ENCODE measurements at places on chromosomes 1 and 21.

GRCh38 chr1:174890024-174890423 lies 109.7 kb upstream of the CACYBP start:
- no peak for DNase-seq

- no peak for DNase-seq
Measured at GRCh38 chr1:109807822-109808680, 44.3 kb upstream of the EPS8L3 start.

DNA sequence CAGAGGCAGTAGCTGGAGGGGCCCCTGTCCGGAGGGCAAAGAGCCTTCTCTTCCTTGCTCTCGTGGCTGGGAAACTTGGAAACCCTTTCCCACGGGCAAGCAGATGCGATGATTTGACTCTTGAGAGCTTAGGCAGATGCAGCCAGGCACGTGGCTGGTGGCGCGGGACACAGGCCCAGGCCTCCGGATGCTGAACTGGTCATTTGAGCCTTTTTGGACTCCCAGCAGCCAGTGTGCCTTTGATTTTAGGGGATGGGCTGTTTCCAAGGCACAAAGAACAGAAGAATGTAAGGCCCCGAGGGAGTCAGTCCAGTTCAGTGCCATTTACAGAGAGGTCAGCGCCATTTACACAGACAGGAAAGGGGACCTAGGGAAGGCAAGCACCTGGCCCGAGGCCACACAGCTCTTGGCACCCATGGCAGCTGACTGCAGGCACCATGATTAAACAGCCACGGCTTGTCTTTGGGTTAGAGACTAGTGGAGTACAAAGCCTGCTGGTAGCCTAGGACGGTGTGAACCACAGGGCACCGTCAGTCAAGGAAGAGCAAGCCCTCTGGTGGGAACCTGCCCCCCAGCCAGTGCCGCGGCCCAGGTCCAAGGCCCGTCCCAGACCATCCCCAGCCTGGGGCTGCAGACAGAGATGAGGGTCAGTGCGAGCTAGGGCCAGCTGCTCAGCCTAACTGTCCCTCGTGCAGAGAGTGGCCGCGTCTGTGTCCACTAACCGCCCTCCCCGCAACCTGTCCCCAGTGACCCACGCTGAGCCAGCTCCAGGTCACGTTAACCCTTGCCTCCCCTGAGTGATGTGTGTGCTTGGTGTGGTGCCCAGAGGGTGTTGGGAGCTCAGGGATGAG lies 20.4 kb upstream of the CCDC27 start:
- no peak for DNase-seq

GRCh38 chr1:153763365-153764225 lies 11.6 kb upstream of the SLC27A3 start:
- no peak for DNase-seq

- no peak for DNase-seq
Measured at GRCh38 chr21:16504281-16504680, 774.5 kb downstream of the USP25 start.

DNA sequence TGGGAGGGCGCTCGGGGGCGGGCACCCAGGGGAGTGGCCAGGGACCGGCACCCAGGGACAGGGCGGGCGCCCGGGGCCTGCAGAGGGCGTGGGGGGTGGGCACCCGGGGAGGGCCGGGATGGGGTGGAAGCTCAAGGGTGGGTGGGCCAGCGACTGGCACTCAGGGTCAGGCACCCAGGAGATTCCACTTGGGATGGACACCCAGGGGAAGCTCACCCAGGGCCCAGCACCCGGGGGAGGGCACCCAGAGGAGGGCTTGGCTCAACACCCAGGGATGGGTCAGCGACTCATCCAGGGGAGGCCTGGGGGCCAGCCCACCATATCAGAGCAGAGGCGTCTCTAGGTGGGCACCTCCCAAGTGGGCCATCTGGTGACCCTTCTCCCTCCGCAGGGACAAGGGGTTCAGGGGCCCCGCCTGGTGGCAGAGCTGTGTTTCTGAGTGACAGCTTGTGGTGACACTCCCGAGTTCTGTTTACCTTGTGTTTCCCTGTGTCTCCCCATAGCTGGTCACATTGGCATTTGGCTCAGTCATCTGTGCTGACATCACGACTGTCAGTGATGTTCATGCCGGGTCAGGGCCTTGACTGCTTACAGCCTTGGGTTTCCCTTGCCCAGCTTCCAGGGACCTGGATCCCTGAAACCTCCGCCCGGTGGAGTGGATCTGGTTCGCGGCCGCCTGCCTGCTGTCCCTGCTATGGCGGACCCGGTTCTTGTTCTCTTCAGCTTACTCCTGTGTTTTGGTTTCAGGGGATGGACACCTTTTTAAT lies 749 bp downstream of the IBA57 start:
- DNase-seq: peak; percentile 44

DNA sequence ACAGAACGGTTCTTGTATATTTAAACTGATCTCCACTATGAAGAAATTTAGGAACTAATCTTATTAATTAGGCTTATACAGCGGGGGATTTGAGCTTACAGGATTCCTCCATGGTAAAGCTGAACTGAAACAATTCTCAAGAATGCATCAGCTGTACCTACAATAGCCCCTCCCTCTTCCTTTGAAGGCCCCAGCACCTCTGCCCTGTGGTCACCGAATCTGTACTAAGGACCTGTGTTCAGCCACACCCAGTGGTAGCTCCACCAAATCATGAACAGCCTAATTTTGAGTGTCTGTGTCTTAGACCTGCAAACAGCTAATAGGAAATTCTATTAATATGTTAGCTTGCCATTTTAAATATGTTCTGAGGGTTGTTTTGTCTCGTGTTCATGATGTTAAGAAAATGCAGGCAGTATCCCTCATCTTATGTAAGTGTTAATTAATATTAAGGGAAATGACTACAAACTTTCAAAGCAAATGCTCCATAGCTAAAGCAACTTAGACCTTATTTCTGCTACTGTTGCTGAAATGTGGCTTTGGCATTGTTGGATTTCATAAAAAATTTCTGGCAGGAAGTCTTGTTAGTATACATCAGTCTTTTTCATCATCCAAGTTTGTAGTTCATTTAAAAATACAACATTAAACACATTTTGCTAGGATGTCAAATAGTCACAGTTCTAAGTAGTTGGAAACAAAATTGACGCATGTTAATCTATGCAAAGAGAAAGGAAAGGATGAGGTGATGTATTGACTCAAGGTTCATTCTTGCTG lies 147.2 kb downstream of the NR5A2 start:
- no peak for DNase-seq

GRCh38 chr1:243739335-243740003 lies 110.6 kb downstream of the AKT3 start:
- no peak for DNase-seq

- no peak for DNase-seq
Measured at GRCh38 chr1:244388961-244389360, 62.7 kb downstream of the ADSS2 start.

- DNase-seq: no peak
Measured at GRCh38 chr1:203299169-203299568, 6.2 kb upstream of the BTG2 start.

- no peak for DNase-seq
Measured at GRCh38 chr1:55092475-55092874, 53.1 kb downstream of the PCSK9 start.

- no peak for DNase-seq
Measured at GRCh38 chr1:210764536-210764935, 369.4 kb downstream of the KCNH1 start.

DNA sequence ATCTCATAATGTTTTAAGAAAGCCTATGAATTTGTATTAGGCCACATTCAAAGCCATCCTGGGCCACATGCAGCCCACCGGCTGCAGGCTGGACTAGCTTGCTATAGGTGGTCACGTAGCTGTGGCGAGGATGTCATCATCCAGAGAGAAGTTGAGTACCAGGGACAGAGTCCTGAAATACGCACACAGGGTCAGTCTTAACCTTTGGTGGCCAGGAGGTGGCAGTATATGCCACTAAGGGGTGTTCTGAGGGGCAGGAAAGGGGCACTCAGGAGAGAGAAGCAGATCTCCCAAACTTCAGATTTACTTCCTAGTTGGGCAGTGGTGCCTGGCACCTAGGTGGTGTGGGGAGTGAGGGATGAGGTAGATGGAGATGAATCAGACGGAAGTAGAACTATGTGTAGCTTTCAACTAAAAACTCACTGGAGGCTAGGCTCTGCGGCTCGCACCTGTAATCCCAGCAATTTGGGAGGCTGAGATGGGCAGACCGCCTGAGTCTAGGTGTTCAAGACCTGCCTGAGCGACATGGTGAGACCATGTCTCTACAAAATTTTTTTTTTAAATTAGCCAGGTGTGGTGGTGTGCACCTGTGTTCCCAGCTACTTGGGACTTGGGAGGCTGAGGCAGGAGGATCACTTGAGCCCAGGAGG lies 16.3 kb upstream of the CDK18 start:
- DNase-seq: peak; percentile 65

DNA sequence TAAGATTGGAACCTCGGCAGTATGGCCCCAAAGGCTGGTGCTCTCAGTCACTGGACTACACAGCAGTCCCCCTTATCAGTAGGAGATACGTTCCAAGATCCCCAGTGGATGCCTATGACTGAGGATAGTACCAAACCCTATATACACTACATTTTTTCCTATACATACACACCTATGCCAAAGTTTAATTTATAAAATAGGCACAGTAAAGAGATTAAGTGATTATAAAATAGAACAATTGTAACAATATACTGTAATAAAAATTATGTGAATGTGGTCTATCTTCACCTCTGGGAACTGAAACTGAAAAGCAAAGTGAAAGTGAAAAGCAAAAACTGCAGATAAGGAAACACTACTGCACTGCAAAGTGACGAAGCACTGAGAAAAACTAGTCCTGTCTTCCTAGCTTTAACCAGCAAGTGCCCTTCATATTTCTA lies 96.8 kb downstream of the INTS7 start:
- DNase-seq: no peak

- DNase-seq: no peak
Measured at GRCh38 chr1:59690171-59690930, 124.4 kb upstream of the HOOK1 start.

DNA sequence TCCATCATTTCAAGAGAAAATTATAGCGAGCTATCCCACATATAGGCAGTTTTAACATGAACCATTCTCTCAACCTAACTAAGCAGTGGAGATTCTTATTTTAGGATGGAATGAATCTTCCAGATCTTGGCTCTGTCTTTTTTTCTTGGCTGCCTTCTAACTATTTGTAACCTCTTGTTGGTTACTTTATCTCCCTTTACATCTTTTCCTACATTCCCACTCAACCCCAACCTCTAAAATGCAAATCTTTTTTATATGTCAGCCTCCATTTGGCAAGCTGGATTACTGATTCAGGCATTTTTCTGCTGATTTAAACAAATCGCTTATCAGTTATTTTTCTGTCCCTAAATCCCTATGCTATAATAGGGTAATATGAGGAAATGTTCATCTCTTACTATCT lies 46.9 kb upstream of the LHX8 start:
- no peak for DNase-seq

DNA sequence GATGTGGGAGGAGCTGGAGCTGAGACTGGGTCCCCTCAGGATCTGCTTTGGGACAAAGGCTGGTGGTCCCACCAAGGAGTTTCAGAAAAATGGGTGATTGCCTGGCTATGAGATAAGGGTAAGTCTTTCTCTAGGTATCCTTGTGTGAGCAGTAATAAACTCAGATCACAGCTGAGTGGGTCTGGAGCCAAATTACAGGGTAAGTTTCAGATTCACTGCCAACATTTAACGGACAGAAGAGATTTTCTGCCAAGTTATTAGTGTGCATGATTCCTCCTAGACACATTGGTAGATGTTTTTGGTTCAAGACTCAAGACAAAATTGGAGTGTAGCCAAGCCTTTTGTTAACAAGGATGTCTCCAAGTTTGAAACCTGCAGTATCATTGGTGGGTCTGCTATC lies 7.5 kb downstream of the CD1B start:
- DNase-seq: no peak

DNA sequence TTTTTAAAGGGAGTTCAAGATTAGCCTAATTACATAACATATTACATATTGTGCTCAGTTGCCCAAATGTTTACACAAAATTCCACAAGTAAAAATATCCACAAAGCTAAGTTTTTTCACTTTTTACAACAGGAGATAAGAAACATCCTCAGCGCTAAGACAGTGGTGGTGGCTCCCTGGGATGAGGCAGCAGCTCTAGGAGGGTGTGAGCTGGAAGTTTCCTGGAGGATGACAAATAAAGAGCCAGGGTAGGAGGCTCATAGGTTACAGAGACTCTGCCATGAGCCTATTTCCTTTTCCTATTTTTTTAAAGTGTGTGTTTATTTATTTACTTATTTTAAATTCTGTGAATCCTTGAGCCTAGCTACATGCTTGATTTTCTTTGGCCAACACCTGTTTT lies 91.7 kb downstream of the COL24A1 start:
- no peak for DNase-seq

DNA sequence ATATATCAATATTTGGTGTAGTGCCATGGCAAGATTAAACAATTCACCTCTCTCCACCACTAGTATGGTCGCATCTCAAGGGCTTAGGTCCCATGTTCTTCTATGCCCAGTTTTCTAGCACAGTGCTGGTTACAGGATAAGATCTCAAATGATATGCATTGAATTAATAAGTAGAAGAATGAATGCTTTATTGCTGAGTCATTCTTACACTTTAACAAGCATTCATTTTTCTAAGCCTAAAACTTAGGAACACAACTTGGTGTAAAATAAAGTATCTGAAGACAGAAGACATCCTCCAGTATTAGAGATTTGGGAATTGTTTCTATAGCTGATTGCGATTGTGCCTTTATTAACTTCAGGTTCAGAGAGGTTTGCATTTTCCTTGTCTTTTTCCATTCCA lies 85.8 kb downstream of the TBX15 start:
- DNase-seq: no peak

DNA sequence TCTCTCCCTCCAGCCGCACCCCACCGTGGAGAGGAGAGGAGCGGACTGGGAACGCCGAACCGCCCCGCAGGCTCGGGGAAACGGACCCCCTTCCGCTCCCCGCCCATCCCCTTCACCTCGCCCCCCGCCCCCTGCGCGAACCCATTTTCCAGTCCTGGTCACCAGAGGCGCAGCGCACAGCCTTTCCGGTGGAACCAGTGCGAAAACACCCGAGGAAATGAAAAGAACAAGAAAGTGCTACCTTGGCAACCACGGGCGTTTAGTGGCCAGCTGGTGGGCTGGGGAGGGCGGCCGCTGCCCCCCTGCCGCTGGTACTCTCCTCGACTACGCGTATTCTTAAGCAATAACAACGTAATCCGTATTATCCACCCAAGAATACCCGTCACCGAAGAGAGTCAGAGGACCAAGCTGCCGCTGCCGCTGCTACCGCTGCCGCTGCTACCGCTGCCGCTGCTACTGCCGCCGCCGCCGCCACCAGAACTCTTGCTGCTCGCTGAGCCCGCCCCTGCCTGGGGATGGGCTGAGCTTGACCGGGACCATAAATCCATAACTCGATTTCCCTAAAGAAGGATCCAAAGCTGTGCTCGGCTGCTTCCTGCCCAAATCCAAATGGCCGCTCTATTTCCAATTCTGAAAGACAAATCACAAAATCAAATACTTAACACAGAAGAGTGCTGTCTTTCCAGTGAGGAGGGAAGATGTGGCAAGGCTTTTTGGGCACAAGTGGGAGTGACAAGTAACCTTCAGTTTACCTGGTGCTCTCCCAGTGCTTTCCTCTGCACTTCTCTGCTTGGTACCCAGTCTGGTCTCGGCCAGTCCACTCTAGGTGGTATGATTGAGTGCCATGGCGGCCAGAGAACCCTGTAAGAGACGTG lies 125.2 kb upstream of the DPYD start:
- peak; percentile 45 for DNase-seq
